ENCODE measurements at places on chromosomes 7 and 10. TPM values are rescaled to one million over a fixed set of nuclear protein-coding genes. Genes with fewer than 3 reads are reported as not detected.

SPAM1 gene
- total RNA-seq = not detected

NOS3 gene
- total RNA-seq = 0.51 TPM

SDK1 gene
- total RNA-seq = 0.37 TPM

UCN3 gene
- total RNA-seq = not detected

COL17A1 gene
- total RNA-seq = 2.4 TPM

ZNF804B gene
- not detected for total RNA-seq

ARMC10 gene
- 33.4 TPM for total RNA-seq

DDX50 gene
- total RNA-seq = 35.3 TPM

TLX1 gene
- not detected for total RNA-seq

CYP3A7 gene
- not detected for total RNA-seq

LRIT1 gene
- total RNA-seq = not detected

OR2A5 gene
- total RNA-seq = not detected

CPA2 gene
- 0.30 TPM for total RNA-seq

GPR146 gene
- total RNA-seq = 1.8 TPM

All from A549 treated with Hydrocortisone at 1 μM for 4 hours (cell line).